Aorta (tissue), 5 donors: ENCODE measurements at places on chromosomes 4 and X. TPM values are rescaled to one million over a fixed set of nuclear protein-coding genes. Genes with fewer than 3 reads are reported as not detected.
A peak's percentile ranks its signal among the peaks of the same experiment; 100 is the strongest.

Gene CCDC120
- 5.1 TPM for total RNA-seq

Gene TAF7L
- not detected for total RNA-seq

Gene CRMP1
- 0.58 TPM for total RNA-seq

Gene GUCY1A1
- total RNA-seq = 81.9 TPM

DNA sequence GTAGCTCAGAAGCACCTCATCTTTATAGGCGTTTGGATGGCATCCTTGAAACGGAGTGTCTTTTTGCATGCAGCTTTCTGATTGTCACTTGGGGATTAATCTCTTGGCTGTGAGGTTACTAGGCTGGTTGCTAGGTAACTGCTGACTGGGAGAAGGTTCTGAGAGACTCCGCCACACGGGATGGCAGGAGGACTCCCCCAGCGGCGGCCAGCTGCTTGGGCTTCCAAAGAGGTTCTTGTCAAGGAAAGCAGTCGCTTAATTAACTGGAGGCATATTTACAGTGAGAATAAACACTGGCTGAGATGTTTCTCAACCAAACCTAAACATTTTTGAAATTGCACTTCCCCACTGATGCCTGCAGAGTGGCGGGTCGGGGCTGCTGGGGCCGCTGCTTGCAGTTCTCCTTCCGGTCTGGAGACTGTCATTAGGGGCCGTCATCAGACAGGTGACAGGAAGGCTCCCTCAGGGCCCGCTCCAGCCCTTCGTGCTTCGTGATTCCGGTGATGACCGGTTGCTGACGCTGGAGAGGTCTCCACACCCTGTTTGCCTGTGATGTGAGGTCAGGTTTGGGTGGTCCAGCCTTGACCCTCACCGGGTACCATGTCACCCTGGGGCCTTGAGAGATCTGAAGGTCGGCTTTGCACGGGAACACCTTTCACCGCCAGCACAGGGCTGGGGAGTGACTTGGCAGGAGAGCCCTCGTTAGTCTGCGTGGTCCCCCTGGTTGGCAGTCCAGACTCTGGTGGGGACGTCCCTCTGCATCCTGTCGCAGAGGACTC is 9.1 kb downstream of the NSG1 start:
- peaks cover 2% of the 10 kb centered on the region for H3K27me3 ChIP-seq
- no peak overlapping the region for H3K4me3 ChIP-seq
- no peak overlapping the region for H3K27ac ChIP-seq
- no peak for DNase-seq

DNA sequence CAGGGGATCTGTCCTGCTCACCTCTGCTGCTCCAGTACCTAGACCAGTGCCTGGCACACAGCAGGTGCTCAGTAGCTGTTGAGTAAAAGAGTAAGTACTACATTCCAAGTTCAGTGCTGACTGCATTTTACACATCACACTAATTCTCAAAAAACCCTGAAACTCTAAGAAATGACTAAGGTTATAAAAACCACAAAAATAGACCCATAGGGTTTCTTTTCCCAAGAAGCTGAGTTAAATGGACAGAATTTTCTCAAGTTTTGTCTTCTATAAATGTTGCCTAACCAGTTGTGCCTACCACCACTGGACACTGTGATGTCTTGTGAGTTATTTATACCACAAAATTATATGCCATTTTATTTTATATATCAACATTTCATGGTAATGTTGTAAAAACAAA is 78.9 kb upstream of the RXFP1 start:
- no peak overlapping the region for H3K4me3 ChIP-seq
- no peak for DNase-seq
- H3K36me3 ChIP-seq = no peaks in the 10 kb centered on the region
- no peaks in the 10 kb centered on the region for H3K4me1 ChIP-seq
- no peak overlapping the region for H3K27ac ChIP-seq

DNA sequence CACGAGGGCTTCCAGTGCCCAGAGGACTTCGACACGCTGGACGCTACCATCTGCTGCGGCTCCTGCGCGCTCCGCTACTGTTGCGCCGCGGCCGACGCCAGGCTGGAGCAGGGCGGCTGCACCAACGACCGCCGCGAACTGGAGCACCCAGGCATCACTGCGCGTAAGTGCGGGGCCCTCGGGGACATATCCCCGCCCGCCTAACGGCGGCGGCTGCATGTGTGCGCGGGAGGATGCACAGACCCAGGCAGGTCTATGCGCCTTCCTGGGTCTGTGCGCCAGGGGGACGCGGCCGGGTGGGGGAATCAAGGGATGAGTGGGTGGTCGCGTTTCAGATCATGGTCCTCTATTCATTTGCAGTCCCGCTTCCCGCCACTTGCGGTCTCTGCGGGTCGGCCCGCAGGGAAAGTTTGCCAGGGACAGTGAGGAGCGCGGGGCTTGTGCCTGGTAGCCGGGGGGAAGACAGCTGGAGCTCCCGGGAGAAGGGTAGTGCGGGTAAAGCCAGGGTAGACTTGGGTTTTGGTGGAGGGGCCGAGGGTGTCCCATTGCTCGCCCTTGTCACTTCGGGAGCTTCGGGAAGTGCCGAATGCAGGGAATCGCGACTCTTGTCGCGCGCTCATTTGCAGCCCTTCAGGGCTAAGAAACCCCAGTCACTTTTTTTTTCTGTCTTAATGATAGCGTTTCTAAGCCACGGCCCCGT is 1.0 kb downstream of the SHISA3 start:
- H3K27ac ChIP-seq = no peak overlapping the region
- H3K36me3 ChIP-seq = no peaks in the 10 kb centered on the region
- peak; percentile 50 for DNase-seq
- H3K4me3 ChIP-seq = peak overlapping the region; percentile 20

GRCh38 chr4:173685165-173685830 is 155.3 kb upstream of the HAND2 start:
- H3K4me3 ChIP-seq = no peak overlapping the region
- H3K27me3 ChIP-seq = no peaks in the 10 kb centered on the region
- no peak overlapping the region for H3K27ac ChIP-seq
- H3K36me3 ChIP-seq = no peaks in the 10 kb centered on the region

DNA sequence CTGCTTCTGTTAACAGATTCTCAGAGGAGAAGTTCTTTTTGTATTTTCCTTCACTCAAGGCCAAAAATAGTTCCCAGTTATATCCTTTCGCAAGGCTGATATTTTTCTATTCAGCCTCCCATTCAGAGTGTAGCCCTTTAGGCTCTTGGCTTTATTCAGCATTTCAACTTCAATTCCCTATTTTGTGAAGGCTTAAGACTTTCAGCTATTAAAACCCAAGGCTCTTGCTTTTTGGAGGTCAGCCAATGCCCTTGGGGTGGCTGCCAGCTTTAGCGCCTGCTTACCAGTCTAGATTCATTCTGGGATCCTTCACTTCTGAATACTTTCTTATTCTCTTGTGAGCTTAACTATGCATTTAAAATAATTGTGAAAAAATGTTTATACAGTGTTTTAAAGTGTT is 57.3 kb upstream of the ADGRA3 start:
- no peaks in the 10 kb centered on the region for H3K27me3 ChIP-seq
- no peaks in the 10 kb centered on the region for H3K36me3 ChIP-seq
- no peak overlapping the region for H3K4me3 ChIP-seq
- DNase-seq = peak; percentile 81

- H3K4me1 ChIP-seq = no peaks in the 10 kb centered on the region
- no peaks in the 10 kb centered on the region for H3K27me3 ChIP-seq
- H3K36me3 ChIP-seq = no peaks in the 10 kb centered on the region
- H3K27ac ChIP-seq = no peak overlapping the region
- DNase-seq = no peak
These were observed 744.6 kb upstream of the IGFBP7 start for GRCh38 chr4:57854748-57855147.

- H3K27me3 ChIP-seq = no peaks in the 10 kb centered on the region
- DNase-seq = no peak
- no peaks in the 10 kb centered on the region for H3K4me1 ChIP-seq
- no peak overlapping the region for H3K27ac ChIP-seq
These were observed 18.5 kb downstream of the CC2D2A start for GRCh38 chr4:15488136-15488535.

DNA sequence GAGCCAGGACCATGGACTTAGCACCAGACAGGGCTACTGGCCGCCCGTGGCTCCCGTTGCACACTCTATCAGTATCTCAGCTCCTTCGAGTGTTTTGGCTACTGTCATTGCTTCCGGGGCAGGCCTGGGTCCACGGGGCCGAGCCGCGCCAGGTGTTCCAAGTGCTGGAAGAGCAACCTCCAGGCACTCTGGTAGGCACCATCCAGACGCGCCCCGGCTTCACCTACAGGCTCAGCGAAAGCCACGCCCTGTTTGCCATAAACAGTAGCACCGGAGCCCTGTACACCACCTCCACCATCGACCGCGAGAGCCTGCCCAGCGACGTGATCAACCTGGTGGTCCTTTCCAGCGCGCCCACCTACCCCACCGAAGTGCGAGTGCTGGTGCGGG is 1.6 kb downstream of the FAT4 start:
- H3K36me3 ChIP-seq = peaks cover 2% of the 10 kb centered on the region

DNA sequence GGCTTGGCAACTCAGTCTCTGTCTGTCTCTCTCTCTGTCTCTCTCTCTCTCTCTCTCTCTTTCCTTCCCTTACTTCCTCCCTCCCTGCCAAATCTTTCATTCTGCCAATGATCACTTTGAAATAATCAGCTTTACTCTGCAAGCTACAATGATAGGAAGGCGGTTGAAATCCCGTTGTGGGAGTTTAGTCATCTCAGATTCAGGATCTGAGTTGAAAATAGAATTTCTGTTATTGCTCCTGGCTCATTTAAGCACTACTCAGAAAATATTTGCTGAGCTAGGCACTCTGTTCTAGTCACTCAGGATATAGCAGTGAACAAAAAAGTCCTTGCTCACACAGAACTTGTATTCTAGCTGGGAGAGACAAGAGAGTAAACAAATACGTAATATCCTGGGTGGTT is 56.3 kb upstream of the DCTD start:
- no peaks in the 10 kb centered on the region for H3K36me3 ChIP-seq
- H3K4me1 ChIP-seq = no peaks in the 10 kb centered on the region
- no peak overlapping the region for H3K4me3 ChIP-seq
- no peaks in the 10 kb centered on the region for H3K27me3 ChIP-seq
- H3K27ac ChIP-seq = no peak overlapping the region
- DNase-seq = no peak

- H3K27ac ChIP-seq = no peak overlapping the region
- H3K27me3 ChIP-seq = no peaks in the 10 kb centered on the region
- no peaks in the 10 kb centered on the region for H3K4me1 ChIP-seq
- H3K4me3 ChIP-seq = no peak overlapping the region
- no peak for DNase-seq
These were observed 68.7 kb downstream of the MCF2 start for GRCh38 chrX:139639253-139639652.

DNA sequence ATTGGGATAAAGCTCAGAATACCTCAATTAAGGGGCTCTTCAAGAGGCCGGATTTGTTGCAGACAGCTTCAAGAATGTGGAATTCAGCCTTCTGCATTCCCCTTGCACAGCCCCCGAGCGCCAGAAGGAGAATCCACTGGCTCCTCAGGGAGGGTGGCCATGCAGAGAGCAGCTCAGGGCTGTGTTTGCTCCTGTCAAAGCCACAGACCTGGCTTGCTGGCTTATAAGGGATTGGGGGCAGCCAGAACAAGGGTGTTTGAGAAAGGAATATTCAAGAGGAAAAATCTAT is 36.8 kb downstream of the ING2 start:
- no peak overlapping the region for H3K4me3 ChIP-seq
- DNase-seq = no peak
- no peaks in the 10 kb centered on the region for H3K4me1 ChIP-seq
- no peaks in the 10 kb centered on the region for H3K27me3 ChIP-seq
- H3K27ac ChIP-seq = no peak overlapping the region

DNA sequence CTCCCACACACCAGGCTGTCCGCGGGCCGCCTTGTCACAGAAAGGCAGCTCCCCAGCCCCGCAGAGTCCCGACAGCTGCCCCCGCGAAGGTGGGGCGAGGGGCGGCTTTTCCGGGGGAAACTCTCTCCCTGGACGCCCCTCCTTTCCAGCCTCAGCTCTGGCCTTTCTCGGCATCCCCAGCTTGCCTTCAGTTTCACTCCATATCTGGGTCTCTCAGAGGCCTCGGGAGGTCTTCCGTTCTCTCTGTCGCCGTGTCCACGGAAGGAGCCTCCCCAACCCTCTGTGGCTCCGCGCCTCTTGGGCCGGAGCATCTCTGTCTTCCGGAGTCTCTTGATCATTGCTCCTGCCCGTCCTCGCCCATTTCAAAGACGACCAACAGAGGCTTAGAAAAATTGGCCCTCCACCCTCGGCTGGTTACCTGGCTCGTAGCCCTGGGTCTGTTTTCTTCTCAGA is 6.1 kb upstream of the MSX1 start:
- H3K36me3 ChIP-seq = no peaks in the 10 kb centered on the region
- no peaks in the 10 kb centered on the region for H3K4me1 ChIP-seq
- DNase-seq = no peak
- H3K27ac ChIP-seq = peak overlapping the region; percentile 29
- peak overlapping the region; percentile 30 for H3K4me3 ChIP-seq

GRCh38 chr4:140777894-140778293 is 21.7 kb upstream of the TBC1D9 start:
- no peaks in the 10 kb centered on the region for H3K4me1 ChIP-seq
- no peaks in the 10 kb centered on the region for H3K27me3 ChIP-seq
- no peak for DNase-seq
- no peak overlapping the region for H3K27ac ChIP-seq
- H3K36me3 ChIP-seq = no peaks in the 10 kb centered on the region

GRCh38 chr4:168641811-168642140 is 144.9 kb downstream of the PALLD start:
- DNase-seq = no peak
- H3K27me3 ChIP-seq = no peaks in the 10 kb centered on the region
- no peaks in the 10 kb centered on the region for H3K4me1 ChIP-seq
- H3K36me3 ChIP-seq = no peaks in the 10 kb centered on the region
- H3K27ac ChIP-seq = no peak overlapping the region
- H3K4me3 ChIP-seq = no peak overlapping the region

DNA sequence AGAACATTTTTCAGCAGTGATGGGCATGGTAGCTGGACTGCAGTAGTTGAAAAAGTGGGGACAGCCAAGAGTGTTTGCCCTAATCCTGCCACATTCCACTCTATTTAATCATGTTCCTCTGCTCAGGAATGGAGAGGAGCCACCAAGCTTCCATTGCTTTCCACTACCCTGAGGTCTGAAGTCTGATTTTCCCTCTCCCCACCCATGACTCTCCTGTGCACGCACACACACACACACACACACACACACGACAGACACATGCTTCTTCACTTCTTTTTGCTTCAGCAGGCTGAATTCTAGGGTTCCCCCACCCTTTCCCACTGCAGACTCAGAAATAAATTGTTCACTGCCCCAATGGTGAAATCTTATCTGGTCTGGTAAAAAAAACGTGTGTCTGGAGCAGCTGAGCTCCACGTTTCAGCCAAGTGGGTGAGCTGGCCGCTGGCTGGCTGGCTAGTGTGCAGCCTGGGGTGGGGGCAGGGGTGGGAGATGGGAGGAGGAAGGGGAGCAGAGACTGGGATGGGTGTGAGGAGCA is 142.7 kb upstream of the NALF2 start:
- no peaks in the 10 kb centered on the region for H3K36me3 ChIP-seq
- peak overlapping the region; percentile 86 for H3K27ac ChIP-seq
- no peaks in the 10 kb centered on the region for H3K27me3 ChIP-seq
- no peak for DNase-seq
- H3K4me3 ChIP-seq = no peak overlapping the region
